ENCODE measurements at places on chromosomes 1 and 21.

DNA sequence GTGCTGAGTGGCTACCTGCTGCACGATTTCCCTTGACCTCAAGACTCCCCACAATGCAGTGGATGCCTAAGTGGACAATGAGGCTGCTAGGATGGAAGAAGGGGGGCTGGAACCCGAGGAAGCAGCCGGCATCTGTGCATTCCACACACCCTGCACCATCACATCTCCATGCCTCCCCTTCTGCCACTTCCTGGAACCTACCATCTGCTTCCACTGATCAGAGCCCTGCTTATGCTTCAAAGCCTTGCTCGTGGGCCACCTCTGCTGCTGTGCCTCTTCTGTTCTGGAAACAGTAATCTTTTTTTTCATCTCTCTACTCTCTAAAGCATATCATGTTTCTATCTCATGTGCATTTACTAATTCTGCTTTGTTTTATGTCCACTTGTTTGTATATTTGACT, 66.2 kb upstream of the WDR26 start:
- no peak for DNase-seq

- DNase-seq, result no peak
Observed at GRCh38 chr1:86750076-86750475, 45.7 kb downstream of the SH3GLB1 start.

DNA sequence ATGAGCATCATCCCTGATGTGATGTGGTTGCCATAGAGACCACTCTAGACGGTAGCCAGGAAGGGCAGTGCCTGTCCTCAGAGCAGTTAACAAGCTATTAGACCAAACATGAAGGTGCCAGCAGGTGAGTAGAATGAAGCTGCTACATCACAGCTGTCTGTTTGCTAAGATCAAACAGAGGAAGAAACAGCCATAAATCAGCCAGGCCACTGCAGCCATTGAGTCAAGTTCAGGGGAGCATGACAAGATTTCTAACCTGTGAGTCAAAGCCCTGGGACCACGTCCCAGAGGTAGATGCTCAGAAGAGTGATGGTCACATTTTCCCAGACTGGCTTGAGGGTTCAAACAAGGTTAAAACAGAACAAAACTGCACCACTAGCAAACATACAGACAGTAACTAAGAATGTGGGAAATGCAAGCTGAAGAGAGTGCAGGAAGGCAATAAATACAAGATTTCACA, 450.6 kb upstream of the DAB1 start:
- no peak for DNase-seq

- no peak for DNase-seq
Observed at GRCh38 chr1:81325397-81325796, 475.3 kb upstream of the ADGRL2 start.

- DNase-seq, result no peak
Observed at GRCh38 chr1:13548281-13548680, 34.5 kb upstream of the LRRC38 start.

DNA sequence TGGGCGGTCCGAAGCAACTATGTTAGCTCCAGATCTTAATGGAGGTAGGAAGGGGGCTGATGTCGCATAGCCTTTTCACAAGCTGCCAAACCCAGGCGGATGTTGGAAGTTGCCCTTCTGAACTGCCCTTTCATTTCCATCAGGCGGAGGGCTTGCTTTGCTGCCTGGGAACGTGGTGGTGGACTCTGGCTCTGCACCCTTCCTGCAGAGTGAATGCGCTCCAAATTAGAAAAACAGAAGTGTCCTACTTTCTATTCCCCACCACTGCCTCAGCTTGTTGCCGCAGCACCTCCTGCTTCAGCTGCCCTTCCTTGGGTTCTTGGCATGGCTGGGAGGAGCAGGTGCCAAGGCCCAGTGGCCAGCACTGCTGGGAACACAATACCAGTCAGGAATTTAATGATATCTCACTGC, 60.6 kb downstream of the AK4 start:
- DNase-seq, result no peak

DNA sequence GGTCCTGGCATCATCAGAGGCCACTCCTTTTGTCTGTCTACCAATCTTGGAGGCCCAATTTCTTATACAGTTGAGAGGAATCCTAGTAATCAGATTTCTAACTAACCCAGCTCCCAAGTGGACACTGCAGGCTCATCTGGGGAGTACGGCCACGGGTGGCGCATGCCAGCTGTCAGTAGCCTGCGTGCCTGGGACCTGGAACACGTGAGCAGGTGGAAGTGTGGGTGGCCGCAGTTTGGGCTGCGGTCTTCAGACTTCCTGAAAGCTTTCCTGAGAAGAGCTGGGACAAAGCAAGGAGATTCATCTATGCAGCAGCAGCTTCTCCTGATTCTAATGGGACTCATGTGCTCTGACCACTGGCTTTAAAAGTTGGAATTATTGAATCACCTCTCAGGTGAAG, 12.4 kb downstream of the ADORA3 start:
- no peak for DNase-seq

- no peak for DNase-seq
Observed at GRCh38 chr21:42722153-42722552, 68.7 kb downstream of the PDE9A start.

GRCh38 chr1:70714149-70714548, 303.1 kb downstream of the CTH start:
- no peak for DNase-seq

GRCh38 chr1:245718123-245718522, 563.3 kb downstream of the KIF26B start:
- no peak for DNase-seq

- DNase-seq, result no peak
Observed at GRCh38 chr1:20921285-20921684, 134.2 kb upstream of the HP1BP3 start.

- no peak for DNase-seq
Observed at GRCh38 chr1:24696041-24696755, 49.0 kb upstream of the CLIC4 start.

- DNase-seq, result no peak
Observed at GRCh38 chr1:224747578-224747977, 131.5 kb downstream of the CNIH3 start.

GRCh38 chr1:119321666-119322419, 46.7 kb upstream of the HAO2 start:
- no peak for DNase-seq

DNA sequence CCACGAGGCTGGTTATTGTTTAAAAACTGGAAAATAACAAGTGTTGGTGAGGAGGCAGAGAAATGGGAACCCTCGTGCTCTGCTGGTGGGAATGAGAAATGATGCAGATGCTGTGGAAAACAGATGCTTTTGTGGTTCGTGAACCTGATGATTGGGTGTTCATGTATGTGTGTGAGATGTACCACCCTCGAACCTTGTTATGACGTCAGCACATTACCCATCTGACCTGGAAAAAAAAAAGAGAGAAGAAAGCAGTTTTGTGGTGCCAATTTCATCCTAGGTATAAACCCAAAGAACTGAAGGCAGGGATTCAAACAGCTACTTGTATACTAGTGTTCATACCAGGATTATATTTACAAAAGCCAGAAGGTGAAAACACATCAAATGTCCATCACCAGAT, 6.4 kb upstream of the CFAP107 start:
- DNase-seq, result no peak

GRCh38 chr1:43423672-43424550, 29.8 kb downstream of the HYI start:
- no peak for DNase-seq

DNA sequence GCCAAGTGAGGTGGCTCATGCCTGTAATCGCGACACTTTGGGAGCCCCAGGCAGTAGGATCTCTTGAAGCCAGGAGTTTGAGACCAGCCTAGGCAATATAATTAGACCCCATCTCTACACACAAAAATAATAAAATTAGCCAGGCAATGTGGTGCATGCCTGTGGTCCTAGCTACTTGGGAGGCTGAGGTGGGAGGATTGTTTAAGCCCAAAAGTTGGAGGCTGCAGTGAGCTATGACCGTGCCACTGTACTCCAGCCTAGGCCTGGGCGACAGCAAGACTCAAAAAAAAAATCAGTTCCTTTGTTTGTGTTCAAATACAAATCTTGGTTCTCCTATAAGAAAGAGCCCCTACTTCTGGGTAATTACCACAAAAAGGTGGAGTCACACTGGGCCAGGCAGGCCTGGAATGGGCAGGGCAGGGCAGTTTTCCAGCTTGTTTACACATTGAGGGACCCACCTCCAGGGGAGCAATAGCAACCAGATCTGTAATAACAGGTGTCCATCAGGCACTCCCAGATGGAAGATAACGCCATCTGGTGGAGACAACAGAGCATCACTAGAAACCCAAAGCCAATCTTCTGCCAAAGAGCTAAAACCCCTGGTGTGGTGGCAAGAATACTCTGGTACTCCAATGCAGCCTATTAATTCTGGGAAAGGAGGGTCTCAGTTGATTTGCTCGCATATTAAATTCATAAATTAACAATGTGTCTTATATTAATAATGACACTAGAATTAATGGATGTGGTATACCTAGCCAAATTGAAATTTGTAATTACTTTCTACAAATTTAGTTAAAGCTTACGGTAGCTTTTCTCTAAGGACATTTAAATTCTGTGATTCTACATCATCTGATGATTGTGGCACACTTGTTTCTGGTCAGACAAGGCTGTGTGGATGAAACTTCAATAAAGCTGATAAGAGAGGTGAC, 13.2 kb downstream of the PPP1R15B start:
- peak; percentile 31 for DNase-seq

GRCh38 chr1:119968068-119968492, 71.8 kb upstream of the ADAM30 start:
- DNase-seq, result peak; percentile 18

GRCh38 chr1:114779722-114780121, 763 bp downstream of the SIKE1 start:
- DNase-seq, result no peak

GRCh38 chr1:36781098-36781497, 253.2 kb downstream of the GRIK3 start:
- no peak for DNase-seq

DNA sequence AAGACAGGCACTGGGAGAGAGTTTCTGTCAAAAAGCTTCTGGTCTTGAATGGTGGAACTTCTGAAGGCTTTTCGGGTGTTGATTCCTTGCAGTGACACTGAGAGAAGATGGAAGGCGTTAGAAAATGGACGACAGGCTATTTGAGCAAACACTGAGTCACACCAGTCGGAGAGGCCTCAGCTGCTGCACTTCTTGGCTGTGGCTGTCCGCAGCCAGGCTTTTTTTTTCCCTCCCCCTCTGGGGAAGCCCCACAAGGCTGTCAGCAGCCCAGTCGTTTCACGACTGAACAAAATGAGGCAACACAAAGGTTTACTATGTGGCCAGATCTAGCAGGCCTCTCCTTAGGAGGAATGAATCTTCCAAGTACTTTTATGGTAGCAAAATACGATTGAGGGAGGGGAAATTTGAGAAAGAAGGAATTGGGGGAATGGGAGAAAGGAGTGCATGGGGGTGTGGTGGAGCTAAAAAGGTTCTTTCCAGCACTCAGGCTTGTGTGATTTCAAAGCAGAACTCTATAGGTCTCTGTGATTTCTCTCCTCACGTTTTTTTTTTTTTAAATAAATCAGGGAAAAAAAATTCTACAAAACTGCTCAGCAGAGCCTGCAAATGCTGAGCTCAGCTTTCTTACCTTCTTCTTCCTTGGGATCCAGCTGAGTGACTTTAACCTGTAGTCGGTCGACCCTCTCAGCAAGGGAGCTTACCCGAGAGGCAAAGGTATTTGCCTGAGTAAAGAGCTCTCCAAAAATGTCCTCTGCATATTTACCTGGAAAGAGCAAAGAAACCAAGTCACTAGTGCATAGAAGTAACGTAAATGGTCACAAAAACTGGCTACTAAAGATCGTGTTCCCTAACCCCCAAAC, 26.1 kb downstream of the GPR3 start:
- DNase-seq, result peak; percentile 82

DNA sequence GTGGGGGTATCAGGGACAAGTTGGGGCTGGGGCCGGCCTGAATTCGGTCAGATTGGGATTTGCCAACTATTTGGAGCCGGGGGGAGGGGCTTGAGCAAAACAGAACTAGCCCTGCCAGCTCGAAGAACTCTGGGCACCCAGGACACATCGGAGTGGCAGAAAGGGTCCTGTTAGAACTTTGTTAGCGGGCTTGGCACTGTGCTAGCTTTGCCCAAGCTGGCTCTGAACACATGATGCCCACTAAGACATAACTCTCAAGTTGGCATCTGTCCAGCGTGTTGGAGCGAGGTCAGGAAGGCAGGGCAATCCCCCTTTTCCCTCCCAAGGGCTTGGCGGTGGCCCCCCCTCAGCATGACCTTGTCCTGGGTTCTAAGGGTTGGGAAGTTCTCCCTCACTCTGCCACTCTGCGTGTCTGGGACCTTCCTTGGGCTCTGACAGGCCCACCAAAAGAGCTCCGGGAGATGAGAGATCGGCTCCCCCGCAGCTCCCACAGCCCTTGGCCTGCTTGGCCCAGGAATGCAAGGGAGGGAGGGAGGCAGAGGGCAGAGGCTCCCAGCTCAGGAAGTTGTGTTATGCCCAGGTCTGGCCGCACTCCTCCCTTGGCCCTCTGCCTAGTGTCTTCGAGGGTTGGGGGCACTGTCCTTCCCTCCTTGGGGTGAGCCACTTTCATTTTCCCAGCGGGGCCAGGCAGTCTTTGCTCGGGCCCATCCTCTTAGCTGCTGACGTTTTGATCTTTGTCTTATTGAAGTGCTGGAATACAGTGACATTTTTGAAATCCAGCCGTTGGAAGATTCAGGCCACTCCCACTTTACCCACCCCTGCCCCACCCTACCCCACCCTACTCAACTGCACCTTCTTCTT, 1.2 kb downstream of the LMNA start:
- peak; percentile 58 for DNase-seq

DNA sequence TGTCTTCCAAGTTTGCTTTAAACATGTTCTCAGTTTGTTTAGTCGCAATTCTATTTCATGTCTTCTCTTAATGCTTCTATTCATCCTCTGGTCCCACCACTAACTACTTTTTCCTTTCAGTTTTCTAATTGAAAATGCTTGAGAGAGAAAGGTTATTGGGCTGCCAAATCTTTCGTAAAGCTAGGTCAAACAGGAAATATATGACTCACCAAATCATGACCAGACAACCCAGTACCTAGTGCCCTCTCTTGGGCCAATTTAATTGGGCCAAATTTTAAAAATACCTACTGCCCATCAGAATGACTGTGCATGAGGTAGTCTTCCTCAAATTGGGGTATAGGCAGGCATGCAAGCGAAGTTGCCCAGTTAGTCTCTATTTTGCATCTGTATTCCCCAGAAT, 295.4 kb upstream of the PBX1 start:
- no peak for DNase-seq

DNA sequence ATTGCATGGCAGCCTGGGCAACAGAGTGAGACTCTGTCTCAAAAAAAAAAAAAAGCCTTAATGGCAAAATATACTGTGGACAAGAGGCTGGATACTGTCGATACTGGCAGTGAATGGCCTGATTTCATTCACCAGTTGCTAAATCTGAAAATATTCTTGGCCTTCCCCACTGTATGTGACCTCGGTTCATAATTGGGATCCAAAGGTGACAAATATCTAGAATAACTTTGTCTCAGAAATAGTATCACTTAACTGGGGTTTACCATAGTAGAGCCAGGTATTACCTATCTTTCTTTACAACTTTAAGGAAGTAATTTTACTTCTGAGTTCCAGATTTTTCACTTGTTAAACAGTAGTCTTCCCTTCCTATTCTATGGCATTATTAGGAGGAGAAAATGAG, 8.4 kb downstream of the MTF2 start:
- DNase-seq, result no peak

Measured in substantia nigra (tissue), 51 donors.